ENCODE measurements at places on chromosomes 7 and 10. TPM values are rescaled to one million over a fixed set of nuclear protein-coding genes. Genes with fewer than 3 reads are reported as not detected.

Gene AGMO
- total RNA-seq: not detected

Gene MYOZ1
- total RNA-seq: not detected

Gene NPY4R
- under 0.01 TPM for total RNA-seq

Gene OLAH
- not detected for total RNA-seq

Gene TMEM236
- under 0.01 TPM for total RNA-seq

Gene RNLS
- total RNA-seq: 8.6 TPM

Gene SPDYE3
- not detected for total RNA-seq
